ENCODE measurements at places on chromosomes 1 and 21. TPM values are rescaled to one million over a fixed set of nuclear protein-coding genes. Genes with fewer than 3 reads are reported as not detected.

DNA sequence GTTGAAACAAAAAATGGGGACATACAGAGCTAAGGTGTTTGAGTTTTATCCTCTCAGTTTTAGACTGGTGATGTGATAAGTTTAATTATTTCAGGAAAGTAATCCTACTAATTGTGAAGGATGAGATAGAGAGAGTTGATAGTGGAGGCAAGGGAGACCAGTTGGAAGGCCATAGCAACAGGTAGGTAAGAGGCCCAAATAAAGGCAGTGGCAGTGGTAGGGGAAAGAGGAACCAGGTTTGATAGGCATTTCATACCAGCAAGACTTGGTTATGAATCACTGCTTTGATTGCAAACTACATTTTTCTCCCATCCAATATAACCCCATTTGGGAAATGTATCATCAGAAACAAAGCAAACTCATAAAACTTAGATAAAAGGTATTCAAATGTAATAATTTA, 63.1 kb upstream of the SH3GLB1 start:
- H3K27ac ChIP-seq, result no peak overlapping the region
- H3K36me3 ChIP-seq, result no peaks in the 10 kb centered on the region
- DNase-seq, result no peak
- H3K4me3 ChIP-seq, result no peak overlapping the region
- H3K27me3 ChIP-seq, result no peaks in the 10 kb centered on the region
- no peaks in the 10 kb centered on the region for H3K4me1 ChIP-seq

DNA sequence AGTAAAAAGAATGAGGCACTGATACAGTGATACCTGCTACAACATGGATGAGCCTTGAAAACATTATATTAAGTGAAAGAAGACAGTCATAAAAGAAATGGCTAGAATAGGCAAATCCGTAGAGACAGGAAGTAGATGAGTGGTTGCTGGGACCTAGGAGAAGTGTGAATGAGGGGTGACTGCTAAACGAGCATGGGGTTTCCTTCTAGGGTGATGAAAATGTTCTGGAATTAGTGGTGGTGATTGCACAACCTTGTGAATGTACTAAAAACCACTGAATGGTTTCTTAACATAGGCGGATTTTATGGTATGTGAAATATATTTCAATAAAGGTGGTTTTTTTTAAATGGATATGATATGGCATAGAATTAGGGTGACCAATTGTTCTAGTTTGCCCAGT, 12.6 kb upstream of the SERINC2 start:
- no peaks in the 10 kb centered on the region for H3K27me3 ChIP-seq
- H3K36me3 ChIP-seq, result no peaks in the 10 kb centered on the region

DNA sequence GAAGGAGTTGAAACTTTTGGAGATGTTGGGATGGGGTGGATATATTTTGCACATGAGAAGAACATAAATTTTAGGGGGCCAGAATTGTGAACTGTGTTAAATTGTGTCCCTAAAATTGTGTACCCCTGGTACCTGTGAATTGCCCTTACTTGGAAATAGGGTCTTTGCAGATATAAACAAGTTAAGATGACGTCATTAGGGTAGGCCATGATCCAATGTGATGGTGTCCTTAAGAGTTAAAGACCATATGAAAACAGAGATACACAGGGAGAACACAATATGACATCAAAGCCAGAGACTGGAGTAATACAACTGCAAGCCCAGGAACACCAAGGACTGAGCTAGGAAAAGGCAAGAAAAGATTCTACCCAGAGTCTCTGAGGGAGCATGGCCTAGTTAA, 24.0 kb downstream of the SCMH1 start:
- peaks cover 6% of the 10 kb centered on the region for H3K4me1 ChIP-seq
- H3K27me3 ChIP-seq, result no peaks in the 10 kb centered on the region
- H3K36me3 ChIP-seq, result no peaks in the 10 kb centered on the region

GRCh38 chr1:52556641-52557360, 3.9 kb upstream of the TUT4 start:
- no peaks in the 10 kb centered on the region for H3K27me3 ChIP-seq
- no peaks in the 10 kb centered on the region for H3K36me3 ChIP-seq
- H3K4me1 ChIP-seq, result no peaks in the 10 kb centered on the region
- no peak overlapping the region for H3K4me3 ChIP-seq
- DNase-seq, result no peak

DNA sequence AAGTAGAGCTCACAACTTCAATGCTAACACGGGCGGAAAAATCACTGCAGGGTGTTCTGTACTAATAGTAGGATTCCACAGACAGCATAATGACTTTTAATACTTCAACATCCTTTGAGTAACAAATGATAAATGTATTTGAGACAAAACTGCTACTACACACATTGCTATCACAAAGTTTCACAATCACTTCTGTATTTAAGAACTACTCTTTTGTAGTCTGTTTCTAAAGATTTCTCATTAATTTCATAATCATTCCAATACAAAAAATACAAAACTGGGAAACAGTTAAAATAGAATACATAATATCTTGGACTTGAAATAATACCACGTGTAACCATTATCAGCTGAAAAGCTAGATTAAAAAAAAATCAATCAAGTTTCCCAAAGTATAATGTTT, 2.7 kb downstream of the HMGN1 start:
- DNase-seq, result no peak
- H3K4me1 ChIP-seq, result peaks cover 6% of the 10 kb centered on the region
- H3K27ac ChIP-seq, result no peak overlapping the region
- no peaks in the 10 kb centered on the region for H3K36me3 ChIP-seq

DNA sequence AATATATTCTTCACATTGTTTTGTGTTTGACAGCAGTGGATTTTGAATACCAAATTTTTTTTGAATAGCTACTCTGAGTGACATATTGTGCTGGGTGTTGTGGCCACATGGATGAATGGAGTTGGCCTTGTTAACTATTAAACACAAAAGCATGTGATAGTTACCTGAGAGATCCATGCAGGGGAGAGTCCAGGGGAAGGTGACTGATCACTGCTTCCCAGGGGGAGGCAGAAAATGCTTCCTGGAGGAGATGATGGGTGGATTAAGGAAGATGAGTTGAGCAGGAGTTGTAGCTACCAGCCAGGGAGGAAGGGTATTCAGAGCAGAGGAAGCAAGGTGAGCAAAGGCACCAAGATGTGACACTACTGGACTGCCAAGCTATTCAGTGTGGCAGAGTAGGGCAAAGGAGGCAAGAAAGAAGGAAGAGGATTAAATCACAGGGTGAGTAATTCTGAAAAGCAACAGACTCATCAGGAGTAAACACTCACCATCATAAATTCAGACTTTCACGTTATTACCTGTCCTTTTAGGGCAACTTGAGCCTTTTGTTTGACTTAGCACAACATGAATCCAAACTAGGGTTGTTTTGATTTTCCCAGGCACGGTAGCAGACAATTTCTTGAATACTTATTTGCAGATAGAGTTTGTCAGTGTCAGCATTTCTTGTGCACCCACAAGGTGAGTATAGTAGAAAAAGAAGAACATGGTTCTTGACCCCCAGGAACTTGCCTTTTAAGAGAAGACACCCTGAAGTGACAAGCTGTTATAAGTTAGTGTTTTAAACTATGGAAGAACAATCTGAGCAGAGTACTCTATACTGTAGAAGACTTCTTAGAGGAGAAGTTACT, 4.2 kb downstream of the CD46 start:
- no peak for DNase-seq
- no peaks in the 10 kb centered on the region for H3K27me3 ChIP-seq
- no peaks in the 10 kb centered on the region for H3K36me3 ChIP-seq
- H3K27ac ChIP-seq, result peak overlapping the region; percentile 37
- H3K4me3 ChIP-seq, result no peak overlapping the region
- H3K4me1 ChIP-seq, result peaks cover 3% of the 10 kb centered on the region

- H3K4me1 ChIP-seq, result no peaks in the 10 kb centered on the region
- no peaks in the 10 kb centered on the region for H3K36me3 ChIP-seq
- no peaks in the 10 kb centered on the region for H3K27me3 ChIP-seq
- H3K4me3 ChIP-seq, result no peak overlapping the region
- peak overlapping the region; percentile 41 for H3K27ac ChIP-seq
- DNase-seq, result no peak
These were observed 37.3 kb upstream of the HMGN1 start for GRCh38 chr21:39386194-39386593.

DNA sequence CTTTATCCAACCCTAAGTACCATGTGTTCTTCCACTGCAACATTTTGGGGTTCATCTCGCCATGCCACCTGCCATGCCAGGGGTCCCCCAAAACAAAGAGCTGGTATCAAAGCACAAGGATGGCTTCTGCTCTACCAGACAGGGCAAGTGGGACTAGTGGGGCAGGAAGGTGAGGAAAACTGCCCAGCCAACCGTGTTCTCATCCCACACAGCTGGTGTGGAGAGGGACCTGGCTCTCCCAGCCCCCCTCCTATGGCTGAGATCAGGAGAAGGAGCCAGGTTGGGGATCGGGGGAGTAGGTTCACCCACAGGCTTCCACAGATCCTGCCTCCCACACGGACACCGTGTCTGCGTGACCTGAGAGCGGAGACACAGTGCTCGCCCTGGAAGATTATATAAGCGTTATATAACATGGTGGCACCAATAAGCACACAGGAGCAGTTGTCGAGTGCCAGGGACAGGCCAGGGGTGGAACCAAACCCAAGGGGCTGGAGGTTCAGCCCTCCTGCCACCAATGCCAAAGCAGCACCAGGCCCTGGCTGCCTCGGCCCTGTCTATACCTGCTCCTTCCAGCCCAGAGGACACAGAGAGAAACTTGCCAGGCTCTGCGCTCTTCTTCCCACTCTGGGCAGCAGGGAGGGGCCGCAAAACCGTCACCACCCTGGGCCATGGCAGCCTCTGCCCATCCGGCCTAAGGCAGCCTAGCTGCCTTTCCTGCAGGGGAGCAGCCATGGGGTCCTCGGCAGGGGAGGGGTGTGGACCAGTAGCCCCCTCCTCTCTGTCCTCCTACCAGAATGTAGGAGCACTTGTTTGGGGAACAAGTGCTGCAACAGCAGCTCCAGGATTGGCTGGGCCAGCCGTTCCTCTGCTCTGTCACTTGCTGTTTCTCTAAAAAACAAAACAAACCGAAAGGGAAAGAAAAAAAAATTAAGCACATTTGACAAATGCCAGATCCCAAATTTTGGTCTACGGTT, 43.5 kb downstream of the CD34 start:
- peak; percentile 67 for DNase-seq
- peaks cover 23% of the 10 kb centered on the region for H3K4me1 ChIP-seq
- H3K4me3 ChIP-seq, result peak overlapping the region; percentile 79
- H3K27ac ChIP-seq, result peak overlapping the region; percentile 99
- H3K36me3 ChIP-seq, result no peaks in the 10 kb centered on the region

GRCh38 chr1:20308569-20308968, 17.9 kb downstream of the VWA5B1 start:
- no peak overlapping the region for H3K4me3 ChIP-seq
- no peaks in the 10 kb centered on the region for H3K4me1 ChIP-seq
- no peaks in the 10 kb centered on the region for H3K27me3 ChIP-seq

GRCh38 chr1:101227837-101228236, 9.0 kb upstream of the S1PR1 start:
- H3K4me1 ChIP-seq, result no peaks in the 10 kb centered on the region
- no peaks in the 10 kb centered on the region for H3K27me3 ChIP-seq
- H3K4me3 ChIP-seq, result no peak overlapping the region
- no peaks in the 10 kb centered on the region for H3K36me3 ChIP-seq

- no peak overlapping the region for H3K27ac ChIP-seq
- no peaks in the 10 kb centered on the region for H3K27me3 ChIP-seq
- H3K4me3 ChIP-seq, result no peak overlapping the region
- no peak for DNase-seq
These were observed 139.6 kb downstream of the TOMM20 start for GRCh38 chr1:234989019-234989418.

GRCh38 chr1:216034506-216034905, 388.7 kb downstream of the USH2A start:
- no peak overlapping the region for H3K4me3 ChIP-seq
- H3K4me1 ChIP-seq, result no peaks in the 10 kb centered on the region
- no peaks in the 10 kb centered on the region for H3K36me3 ChIP-seq
- DNase-seq, result no peak

GRCh38 chr1:55203064-55203463, 12.1 kb downstream of the USP24 start:
- no peaks in the 10 kb centered on the region for H3K36me3 ChIP-seq
- no peaks in the 10 kb centered on the region for H3K4me1 ChIP-seq
- DNase-seq, result no peak
- H3K27me3 ChIP-seq, result no peaks in the 10 kb centered on the region

GRCh38 chr1:236303675-236304074, 21.9 kb upstream of the ERO1B start:
- no peak overlapping the region for H3K27ac ChIP-seq
- H3K27me3 ChIP-seq, result no peaks in the 10 kb centered on the region
- DNase-seq, result no peak
- no peaks in the 10 kb centered on the region for H3K36me3 ChIP-seq
- no peaks in the 10 kb centered on the region for H3K4me1 ChIP-seq

GRCh38 chr21:25506887-25507286, 100.4 kb downstream of the MRPL39 start:
- H3K27ac ChIP-seq, result no peak overlapping the region
- H3K36me3 ChIP-seq, result no peaks in the 10 kb centered on the region
- H3K4me1 ChIP-seq, result no peaks in the 10 kb centered on the region
- H3K27me3 ChIP-seq, result no peaks in the 10 kb centered on the region

GRCh38 chr1:175471039-175471800, 272.2 kb downstream of the TNR start:
- no peaks in the 10 kb centered on the region for H3K27me3 ChIP-seq
- H3K4me1 ChIP-seq, result no peaks in the 10 kb centered on the region
- peak; percentile 33 for DNase-seq
- H3K36me3 ChIP-seq, result no peaks in the 10 kb centered on the region

GRCh38 chr1:242196101-242196500, 197.2 kb upstream of the MAP1LC3C start:
- H3K4me3 ChIP-seq, result no peak overlapping the region
- no peak overlapping the region for H3K27ac ChIP-seq
- H3K4me1 ChIP-seq, result no peaks in the 10 kb centered on the region

GRCh38 chr1:4003846-4004505, 103.9 kb upstream of the C1orf174 start:
- H3K27me3 ChIP-seq, result peaks cover 2% of the 10 kb centered on the region
- H3K36me3 ChIP-seq, result no peaks in the 10 kb centered on the region
- H3K4me3 ChIP-seq, result no peak overlapping the region

- H3K4me1 ChIP-seq, result no peaks in the 10 kb centered on the region
- peaks cover 4% of the 10 kb centered on the region for H3K36me3 ChIP-seq
- H3K27me3 ChIP-seq, result no peaks in the 10 kb centered on the region
- H3K4me3 ChIP-seq, result no peak overlapping the region
These were observed 71.3 kb downstream of the AHCTF1 start for GRCh38 chr1:246860401-246860800.

- no peak overlapping the region for H3K4me3 ChIP-seq
- no peak overlapping the region for H3K27ac ChIP-seq
- H3K36me3 ChIP-seq, result no peaks in the 10 kb centered on the region
- no peaks in the 10 kb centered on the region for H3K4me1 ChIP-seq
These were observed 584.1 kb downstream of the PTPRU start for GRCh38 chr1:29820401-29820800.

GRCh38 chr1:172467446-172467845, 23.6 kb upstream of the PIGC start:
- no peaks in the 10 kb centered on the region for H3K36me3 ChIP-seq

GRCh38 chr1:89815611-89816010, 5.2 kb upstream of the LRRC8D start:
- H3K4me1 ChIP-seq, result no peaks in the 10 kb centered on the region
- no peaks in the 10 kb centered on the region for H3K36me3 ChIP-seq
- no peak overlapping the region for H3K4me3 ChIP-seq
- H3K27me3 ChIP-seq, result no peaks in the 10 kb centered on the region
- DNase-seq, result no peak

UMODL1 gene
- total RNA-seq, result 0.57 TPM

NR1I3 gene
- total RNA-seq, result not detected

KLHDC8A gene
- total RNA-seq, result not detected

ZNF593OS gene
- total RNA-seq, result not detected

SLFNL1 gene
- total RNA-seq, result 2.4 TPM

PLEKHN1 gene
- 1.4 TPM for total RNA-seq

KRTAP10-1 gene
- total RNA-seq, result not detected

KANK4 gene
- 6.8 TPM for total RNA-seq

HES3 gene
- not detected for total RNA-seq

LAD1 gene
- total RNA-seq, result 12.8 TPM

S100A12 gene
- total RNA-seq, result not detected
